ENCODE measurements at places on chromosomes 4 and X.

DNA sequence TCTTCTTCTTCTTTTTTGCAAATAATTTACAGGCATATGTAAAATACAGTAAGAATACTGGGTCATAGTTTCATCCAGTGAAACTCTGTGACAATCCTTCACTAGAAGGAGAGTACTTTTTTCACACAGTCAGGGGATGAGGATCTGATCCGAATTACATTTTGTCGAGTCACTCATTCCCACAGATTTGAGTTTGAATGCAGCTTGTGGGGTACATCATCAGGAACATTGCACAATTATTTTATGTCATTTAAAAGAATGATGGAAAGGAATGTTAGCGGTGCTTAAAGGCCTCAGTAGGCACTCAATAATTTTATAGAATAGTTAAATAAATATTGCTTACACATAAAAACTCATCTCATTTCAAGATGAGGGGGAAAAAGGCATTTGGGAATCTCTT, 88.6 kb downstream of the CHRNA9 start:
- no peak for DNase-seq

DNA sequence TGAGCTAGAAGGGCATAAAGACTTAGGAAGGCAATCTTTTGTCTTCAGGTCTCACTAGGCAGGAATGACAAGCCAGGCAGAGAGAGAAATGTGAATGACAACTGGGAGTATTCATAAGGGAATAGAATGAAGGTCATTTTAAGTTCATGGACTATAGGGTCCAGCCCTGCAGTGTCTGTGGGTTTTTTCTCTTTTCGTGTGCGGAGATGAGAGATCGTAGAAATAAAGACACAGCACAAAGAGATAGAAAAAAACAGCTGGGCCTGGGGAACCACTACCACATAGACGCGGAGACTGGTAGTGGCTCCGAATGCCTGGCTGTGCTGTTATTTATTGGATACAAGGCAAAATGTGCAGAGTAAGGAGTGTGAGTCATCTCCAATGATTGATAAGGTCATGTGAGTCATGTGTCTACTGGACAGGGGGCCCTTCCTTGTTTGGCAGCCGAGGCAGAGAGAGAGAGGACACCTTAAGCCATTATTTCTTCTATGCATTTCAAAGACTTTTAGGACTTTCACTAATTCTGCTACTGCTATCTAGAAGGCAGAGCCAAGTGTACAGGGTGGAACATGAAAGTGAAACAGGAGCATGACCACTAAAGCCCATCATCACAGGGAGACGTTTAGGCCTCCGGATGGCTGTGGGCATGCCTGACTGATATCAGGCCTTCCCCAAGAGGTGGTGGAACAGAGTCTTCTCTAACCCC, 921.8 kb upstream of the PCDH10 start:
- DNase-seq: no peak

GRCh38 chr4:40193016-40193571, 3.7 kb upstream of the RHOH start:
- DNase-seq: peak; percentile 74

DNA sequence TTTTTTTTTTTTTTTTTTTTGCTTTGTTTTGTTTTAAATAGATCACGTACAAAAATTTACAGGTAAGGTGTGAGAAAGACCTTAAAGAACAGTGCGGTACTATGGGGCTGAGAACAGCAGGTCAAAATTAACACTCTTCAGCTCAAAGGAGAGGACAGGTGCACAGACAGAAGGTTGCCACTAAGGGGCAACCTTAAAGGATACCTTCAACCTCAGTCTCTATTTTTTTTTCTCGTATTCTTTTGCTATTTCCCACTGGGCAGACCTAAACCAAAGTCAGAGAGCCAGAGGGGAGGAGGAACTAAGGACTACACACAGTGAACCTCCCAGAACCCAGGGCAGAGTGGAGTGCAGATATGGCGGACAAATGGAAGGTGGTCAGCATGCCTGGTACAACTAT, 1984.3 kb upstream of the IGFBP7 start:
- no peak for DNase-seq

DNA sequence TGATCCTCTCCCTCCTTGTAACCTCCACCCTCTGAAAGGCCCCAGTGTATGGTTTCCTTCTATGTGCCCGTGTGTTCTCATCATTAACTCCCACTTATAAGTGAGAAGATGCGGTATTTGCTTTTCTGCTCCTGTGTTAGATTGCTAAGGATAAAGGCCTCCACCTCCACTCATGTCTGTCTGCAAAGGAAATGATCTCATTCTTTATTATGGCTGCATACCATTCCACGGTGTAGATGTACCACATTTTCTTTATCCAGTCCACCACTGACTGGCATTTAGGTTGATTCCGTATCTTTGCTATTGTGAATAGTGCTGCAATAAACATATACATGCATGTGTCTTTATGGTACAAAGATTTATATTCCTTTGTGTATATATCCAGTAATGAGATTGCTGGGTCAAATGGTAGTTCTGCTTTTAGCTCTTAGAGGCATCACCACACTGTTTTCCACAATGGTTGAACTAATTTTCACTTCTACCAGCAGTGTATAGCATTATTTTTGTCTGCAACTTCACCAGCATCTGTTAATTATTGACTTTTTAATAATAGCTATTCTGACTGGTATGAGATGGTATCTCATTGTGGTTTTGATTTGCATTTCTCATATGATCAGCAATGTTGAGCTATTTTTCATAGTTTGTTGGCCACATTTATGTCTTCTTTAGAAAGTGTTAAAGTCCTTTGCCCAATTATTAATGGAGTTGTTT, 1030.9 kb downstream of the FSTL5 start:
- DNase-seq: no peak

GRCh38 chr4:163744861-163745260, 250.4 kb downstream of the TMA16 start:
- DNase-seq: no peak

DNA sequence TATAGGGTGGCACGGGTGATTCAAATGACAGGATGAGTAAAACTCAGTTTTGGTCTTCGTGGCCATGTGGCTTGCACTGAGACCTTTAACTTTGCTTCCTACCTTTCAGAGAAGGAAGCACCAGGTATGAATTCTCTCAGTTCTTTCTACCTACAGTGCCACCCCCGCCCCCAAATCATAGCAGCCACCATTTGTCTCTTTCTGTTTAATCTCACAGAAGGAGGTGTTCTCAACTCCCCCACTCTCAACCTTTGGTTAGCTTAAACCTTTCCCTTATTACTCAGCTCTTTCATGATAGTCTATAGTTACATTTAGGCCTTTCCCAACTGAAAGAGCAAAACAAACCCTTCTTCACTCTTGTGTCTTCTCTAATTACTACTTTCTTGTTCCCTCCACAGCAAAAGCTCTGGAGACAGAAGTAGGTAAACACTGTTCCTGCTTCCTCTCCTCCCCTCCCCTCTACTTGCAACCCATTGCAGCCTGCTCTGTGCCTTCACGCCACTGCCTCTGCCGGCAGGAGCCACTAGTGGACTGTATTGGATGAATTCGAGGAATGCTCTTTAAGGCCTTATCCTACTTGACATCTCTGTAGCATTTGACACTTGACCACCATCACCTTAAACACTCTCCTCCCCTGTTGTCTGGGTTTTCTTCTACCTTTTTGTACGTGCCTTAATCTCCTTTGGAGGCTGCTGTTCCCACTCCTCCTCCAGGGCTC, 123.7 kb downstream of the AFF1 start:
- peak; percentile 30 for DNase-seq

GRCh38 chrX:130393451-130394074, 8.1 kb upstream of the GPR119 start:
- DNase-seq: no peak

GRCh38 chr4:168893807-168894206, 116.2 kb downstream of the CBR4 start:
- DNase-seq: no peak

- no peak for DNase-seq
Measured at GRCh38 chr4:113821856-113822255, 60.3 kb upstream of the CAMK2D start.

DNA sequence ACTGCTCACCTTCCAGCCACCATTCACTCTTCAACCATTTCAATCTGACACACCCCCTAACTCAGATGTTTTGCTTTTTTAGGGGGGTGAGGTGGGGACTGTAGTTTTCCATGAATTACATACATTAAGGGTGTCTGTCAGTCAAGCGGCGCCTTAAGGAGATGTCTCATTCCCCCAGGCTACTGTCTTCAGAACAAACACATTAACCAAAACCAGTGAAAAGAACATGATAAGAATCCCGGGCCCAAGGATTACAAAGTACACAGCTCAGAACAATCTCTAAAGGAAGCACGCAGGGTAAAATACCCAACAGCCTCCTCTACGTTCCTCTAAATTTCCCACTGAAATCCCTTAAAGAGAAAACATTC, 62.5 kb upstream of the IRF2 start:
- no peak for DNase-seq

DNA sequence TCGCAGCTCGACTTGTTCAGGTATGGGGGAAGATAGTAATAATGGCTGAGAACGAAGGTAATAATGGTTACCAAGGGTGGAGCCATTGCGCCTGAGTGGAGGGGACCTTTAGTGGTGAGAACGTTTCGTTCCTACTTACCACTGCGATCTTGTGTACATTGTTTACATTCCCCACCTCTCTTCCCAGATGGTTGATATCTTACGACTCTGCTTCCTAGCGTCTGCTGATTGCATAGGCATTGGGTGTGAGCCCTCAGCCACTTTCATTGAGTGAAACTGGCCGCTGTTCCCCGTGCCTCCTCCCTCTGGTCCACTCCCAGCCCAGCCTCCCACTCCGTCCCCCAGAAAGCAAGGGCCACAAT, 850 bp downstream of the IGBP1 start:
- DNase-seq: no peak

GRCh38 chr4:176949029-176949428, 156.3 kb upstream of the VEGFC start:
- no peak for DNase-seq

DNA sequence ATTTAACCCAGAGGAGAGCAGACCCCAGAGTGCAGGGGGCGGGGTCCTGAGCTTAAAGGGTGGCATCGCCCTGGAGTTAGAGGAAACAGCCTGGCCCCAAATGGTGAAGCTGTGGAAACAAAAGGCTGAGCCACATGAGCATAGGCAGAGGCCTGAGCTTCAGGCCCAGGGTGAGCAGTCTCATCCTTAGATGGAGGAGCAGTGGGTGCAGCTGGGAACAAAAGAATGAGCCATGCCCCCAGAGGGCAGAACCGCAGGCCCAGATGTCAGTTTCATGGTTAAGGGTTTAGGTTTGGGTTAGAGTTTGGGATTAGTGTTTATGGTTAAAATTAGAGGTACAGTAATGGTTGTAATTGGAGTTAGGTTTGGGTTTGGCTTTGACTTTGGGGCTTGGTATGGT, 44.4 kb upstream of the IL9R start:
- no peak for DNase-seq

GRCh38 chrX:9805956-9806355, 19.7 kb downstream of the SHROOM2 start:
- DNase-seq: no peak

DNA sequence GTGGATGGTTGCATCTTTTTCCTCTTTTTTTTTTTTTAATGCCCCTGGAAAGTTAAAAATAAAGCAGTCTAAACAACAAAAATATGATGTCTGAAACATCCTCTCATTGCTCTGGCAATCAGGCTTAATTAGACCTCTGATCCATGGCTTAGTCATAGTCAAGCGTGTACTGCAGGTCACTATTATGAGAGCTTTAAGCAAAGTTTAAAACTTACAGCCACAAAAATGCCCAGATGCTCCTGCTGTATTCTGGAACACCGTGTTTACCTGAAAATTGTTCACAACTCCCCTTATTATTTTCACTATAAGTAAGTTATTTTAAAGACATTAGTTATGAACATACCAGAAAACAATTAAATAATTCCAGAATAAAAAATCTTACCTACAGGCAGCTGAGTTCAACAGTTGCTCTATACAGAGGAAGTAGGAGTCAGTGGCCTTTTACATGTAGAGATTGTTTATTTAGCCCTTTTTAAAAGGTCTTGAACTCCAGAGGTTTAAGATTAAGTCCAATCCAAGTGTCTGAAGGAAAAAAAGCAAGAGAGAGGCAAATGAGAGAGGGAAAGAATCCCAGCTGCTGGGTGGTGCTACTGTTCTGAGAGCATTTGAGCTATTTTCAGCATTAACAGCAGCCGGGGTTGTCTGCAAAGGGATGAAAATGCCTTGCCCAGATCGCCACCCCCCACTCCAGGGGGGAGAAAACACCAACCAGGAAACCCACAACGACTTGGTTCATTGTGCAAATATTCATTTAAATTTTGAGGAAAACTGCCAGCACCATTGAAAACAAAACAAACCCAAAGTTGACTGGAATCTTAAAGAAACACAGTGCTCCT, 36.9 kb downstream of the SORBS2 start:
- DNase-seq: no peak

- no peak for DNase-seq
Measured at GRCh38 chr4:164779811-164780216, 25.9 kb downstream of the SMIM31 start.

- no peak for DNase-seq
Measured at GRCh38 chrX:150201841-150202240, 161.3 kb upstream of the MAMLD1 start.

GRCh38 chrX:53321230-53321942, 40.0 kb upstream of the IQSEC2 start:
- no peak for DNase-seq

DNA sequence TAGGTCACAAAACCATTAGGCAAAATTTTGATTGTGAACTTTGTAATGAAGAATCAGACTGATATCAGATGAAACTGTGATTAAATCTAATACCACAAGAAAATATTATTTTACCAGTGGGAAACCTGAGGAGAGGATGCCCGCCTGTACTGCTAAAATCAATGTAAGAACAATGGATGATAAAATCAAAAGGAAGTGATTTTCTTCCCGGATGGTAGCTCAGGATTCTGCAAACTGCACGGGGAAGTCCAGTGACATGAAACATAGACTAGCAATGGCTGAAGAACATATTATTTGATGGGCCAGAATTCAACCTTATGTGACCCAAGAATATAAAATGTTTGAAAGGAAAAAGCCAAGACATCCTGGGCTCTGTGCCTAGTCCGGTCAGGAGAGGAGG, 974.9 kb downstream of the PCDH18 start:
- no peak for DNase-seq

DNA sequence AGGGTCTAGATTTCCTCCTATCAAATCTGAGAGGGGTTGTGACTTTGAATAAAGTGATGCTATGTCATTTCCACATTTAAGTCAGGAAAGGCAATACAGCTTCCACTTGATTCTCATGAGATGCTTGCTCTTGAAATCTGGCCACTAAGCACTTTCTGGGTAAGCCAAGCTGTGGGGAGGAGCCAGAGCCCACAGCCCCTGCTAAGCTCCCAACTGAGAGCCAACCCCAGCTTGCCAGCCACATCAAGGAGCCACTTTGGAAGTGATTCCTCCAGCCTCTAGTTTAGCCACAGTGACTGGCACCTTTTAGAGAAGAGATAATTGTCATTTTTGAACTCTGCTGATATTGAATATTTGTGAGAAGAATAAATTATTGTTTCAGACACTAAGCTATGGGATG, 1441.5 kb upstream of the IGFBP7 start:
- no peak for DNase-seq

DNA sequence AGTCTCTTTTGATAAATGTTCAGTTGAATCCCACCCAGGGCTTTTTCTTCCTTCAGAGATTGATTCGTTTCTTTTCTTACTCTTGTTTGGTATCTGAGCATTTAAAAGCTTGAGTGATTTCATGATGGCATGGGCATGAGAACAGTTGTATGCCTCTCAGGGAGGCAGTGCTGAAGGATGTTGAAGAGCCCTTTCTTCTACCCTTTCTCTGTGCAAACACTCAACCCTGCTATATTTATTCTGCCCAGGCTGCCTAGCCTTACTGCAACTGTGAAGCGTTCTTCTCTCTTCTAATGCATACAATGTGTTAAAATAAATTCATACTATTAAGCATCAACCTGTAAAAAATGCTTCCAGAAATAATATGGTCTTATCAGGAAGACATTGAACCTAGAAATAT, 367.6 kb upstream of the LCORL start:
- DNase-seq: no peak

GRCh38 chrX:3527166-3527565, 180.7 kb upstream of the MXRA5 start:
- DNase-seq: no peak
